DND-41 (cell line): ENCODE measurements at places on chromosomes 13 and 19.
A peak's percentile ranks its signal among the peaks of the same experiment; 100 is the strongest.

- DNase-seq, result no peak
Measured at GRCh38 chr13:37168151-37168550, 62.7 kb upstream of the CSNK1A1L start.

- DNase-seq, result no peak
Measured at GRCh38 chr13:42246541-42246940, 25.4 kb upstream of the AKAP11 start.

- no peak for DNase-seq
Measured at GRCh38 chr19:39795001-39795400, 16.3 kb downstream of the LEUTX start.

DNA sequence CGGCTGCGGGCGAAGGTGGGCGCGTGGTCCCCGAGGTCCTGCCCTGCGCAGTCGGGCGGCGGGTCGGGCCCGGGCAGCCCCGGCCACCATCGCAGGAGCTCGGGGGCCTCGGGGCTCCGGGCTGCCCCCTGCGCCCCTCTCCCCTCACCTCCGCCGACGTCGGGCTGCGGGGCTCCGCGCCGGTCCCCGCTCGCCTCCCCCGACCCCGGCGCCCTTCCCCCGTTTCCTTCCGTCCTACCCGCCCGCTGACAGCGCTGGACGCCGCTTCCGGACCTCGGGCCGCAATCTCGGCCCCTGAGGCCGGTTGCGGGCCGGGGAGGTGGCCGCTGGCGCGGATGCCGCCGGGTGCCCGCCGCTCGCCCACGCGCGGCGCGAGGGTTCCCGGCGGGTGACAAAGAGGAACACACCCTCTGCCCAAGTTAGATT, 720 bp downstream of the FARP1 start:
- DNase-seq, result no peak

GRCh38 chr13:68170961-68171360, 940.8 kb upstream of the PCDH9 start:
- no peak for DNase-seq

DNA sequence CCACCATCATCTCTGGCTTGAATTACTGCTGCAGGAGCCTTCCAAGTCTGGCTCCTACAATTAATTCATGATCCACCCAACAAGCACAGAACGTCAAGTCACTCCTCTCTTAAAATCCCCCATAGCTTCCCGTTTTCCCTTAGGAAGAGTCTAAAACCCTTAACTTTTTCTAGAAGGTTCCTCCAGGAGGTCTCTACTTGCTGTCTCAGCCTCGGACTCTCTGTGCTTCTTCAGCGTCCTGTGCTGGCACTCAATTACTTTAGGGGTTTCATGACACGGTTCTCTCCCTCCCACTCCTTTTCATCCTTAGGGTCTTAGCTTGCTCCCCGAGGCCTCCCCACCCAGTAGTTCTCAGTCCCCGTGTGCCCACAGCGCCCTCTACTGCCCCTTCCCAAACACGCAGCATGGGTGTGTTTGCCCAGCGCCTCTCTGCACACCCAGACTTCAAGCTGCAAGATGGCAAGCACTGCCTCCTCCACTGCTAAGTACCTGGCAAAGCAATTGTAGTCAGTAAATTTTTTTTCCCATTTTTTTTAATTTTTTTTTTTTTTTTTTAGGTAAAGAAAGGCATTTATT, 25.8 kb upstream of the MAP3K10 start:
- DNase-seq, result peak; percentile 68

DNA sequence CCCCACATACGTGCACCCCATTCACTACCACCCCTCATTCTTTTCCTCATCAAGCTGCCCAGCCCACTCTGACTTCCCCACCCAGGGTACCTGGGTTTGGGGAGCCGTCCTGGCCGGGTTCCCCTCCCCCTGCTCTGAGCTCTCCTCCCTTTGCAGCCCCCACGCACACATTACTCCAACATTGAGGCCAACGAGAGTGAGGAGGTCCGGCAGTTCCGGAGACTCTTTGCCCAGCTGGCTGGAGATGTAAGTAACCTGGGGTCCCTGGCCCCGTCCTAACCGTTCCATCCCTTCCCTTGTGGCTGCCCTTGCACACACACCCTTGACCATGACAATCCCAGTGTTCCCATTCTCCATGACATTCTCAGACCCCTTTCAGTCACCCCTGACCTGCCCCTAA, 2.6 kb downstream of the CAPNS1 start:
- no peak for DNase-seq

- DNase-seq, result no peak
Measured at GRCh38 chr13:98880677-98881076, 97.2 kb downstream of the DOCK9 start.

DNA sequence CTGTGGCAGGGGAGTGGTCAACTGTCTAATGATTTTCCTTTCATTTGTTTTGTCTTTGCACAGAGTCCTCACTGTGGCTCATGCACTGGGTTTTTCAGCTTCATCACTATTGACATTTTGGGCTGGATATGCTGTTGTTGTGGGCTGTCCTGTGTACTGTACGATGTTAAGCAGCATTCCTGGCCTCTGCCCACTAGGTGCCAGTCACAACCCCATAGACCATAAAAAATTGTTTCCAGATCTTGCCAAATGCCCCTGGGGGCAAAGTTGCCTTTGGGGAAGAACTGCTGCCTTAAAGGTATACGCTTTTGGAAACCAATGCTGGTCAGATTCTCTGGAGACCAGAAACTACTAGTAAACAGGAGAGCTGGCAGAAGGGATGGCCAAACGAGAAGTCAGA, 310.4 kb downstream of the SPRY2 start:
- DNase-seq, result no peak

DNA sequence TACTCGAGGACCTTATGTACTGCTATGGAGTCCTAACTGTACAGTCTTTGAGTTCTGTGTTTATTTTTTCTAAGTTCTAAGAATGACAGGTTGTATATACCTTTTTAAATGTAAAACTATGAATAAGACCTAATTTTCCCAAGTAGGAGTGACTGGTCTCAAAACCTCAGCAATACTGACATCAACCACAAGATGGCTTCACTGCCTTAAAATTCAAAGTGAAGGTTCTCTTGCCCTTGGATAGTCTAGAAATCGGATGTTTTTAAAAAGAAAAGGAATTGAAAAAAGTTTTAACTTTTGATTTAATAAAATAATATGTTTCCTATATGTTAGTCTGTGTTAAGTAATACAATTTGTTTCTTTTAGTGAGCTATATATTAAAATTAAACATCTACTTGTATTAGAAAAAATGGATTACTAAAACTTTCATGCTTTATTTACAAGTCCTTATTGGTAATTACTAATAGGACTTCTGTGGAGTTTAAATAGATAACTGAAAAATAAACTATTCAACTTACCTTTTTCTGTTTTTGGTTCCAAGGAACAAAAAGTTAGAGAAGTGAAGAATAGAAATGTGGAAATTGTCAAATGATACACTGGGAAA, 52.0 kb downstream of the TDRD3 start:
- peak; percentile 32 for DNase-seq

GRCh38 chr19:28018499-28018898, 1194.5 kb downstream of the UQCRFS1 start:
- DNase-seq, result no peak

DNA sequence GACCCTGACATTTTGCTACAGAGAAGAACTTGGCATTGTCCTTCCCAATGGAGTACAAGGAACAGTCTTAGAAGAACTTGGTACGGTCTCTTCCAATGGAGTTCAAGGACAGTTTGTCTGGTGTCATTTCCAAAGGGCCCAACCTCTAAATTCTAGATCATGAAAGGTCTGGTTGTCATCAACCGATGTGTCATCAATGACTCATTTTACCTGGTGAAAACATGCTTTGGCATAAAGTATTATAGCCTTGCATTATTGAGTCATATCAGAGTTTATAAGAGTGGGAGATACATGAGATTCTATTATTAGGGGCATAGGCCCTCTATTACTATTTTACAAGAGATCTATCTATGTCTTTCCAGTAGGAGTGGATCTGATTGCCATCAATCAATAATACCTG, 4.3 kb downstream of the CYP2B6 start:
- DNase-seq, result no peak

DNA sequence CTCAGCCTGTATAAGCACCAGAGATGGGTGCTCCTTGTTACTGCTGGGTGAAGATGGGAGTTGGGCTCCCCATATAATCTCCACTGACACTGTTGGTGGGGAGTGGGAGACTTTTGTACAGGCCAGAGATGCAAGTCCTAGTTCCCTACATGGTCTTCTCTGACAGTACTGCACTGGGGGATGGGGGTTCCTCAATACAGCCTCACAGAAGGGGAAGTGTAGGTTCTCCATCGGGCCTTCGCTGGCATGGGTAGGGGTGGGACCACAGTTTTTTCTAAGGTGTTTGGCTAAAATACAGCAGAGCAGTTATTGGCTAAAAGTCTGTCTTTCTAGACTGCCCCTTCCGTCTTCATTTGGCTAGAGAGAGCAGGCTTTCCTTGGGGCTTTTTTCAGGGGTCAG, 167.2 kb upstream of the SERP2 start:
- no peak for DNase-seq

- peak; percentile 18 for DNase-seq
Measured at GRCh38 chr13:38872693-38873092, 117.9 kb downstream of the STOML3 start.

- DNase-seq, result no peak
Measured at GRCh38 chr19:46254776-46255175, 25.2 kb downstream of the IGFL1 start.

- no peak for DNase-seq
Measured at GRCh38 chr19:5122121-5122400, 153.1 kb downstream of the KDM4B start.

DNA sequence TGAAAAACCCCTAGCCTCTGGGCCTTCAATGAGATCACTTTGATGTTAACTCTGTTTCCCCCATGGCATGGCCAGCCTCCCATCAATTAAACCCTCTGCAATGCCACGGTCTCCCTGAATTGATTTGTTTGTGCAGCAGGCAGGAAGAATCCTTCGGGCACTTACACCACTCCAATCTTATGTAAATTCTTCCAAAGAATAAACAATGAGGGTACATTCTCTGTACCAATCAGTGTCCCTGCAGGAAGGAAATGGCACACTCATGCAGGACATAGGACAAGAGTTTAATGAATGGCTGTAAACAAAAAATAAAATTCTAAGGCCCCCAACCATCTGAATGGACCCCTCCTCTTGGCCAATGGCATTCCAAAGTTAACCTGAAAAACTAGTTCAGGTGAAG, 22.2 kb downstream of the SCGB2B2 start:
- no peak for DNase-seq

GRCh38 chr13:27455331-27455855, 5.0 kb upstream of the MTIF3 start:
- DNase-seq, result peak; percentile 67

GRCh38 chr19:947707-948539, 22.1 kb downstream of the ARID3A start:
- DNase-seq, result no peak

- no peak for DNase-seq
Measured at GRCh38 chr19:4267901-4268815, 10.9 kb upstream of the SHD start.

DNA sequence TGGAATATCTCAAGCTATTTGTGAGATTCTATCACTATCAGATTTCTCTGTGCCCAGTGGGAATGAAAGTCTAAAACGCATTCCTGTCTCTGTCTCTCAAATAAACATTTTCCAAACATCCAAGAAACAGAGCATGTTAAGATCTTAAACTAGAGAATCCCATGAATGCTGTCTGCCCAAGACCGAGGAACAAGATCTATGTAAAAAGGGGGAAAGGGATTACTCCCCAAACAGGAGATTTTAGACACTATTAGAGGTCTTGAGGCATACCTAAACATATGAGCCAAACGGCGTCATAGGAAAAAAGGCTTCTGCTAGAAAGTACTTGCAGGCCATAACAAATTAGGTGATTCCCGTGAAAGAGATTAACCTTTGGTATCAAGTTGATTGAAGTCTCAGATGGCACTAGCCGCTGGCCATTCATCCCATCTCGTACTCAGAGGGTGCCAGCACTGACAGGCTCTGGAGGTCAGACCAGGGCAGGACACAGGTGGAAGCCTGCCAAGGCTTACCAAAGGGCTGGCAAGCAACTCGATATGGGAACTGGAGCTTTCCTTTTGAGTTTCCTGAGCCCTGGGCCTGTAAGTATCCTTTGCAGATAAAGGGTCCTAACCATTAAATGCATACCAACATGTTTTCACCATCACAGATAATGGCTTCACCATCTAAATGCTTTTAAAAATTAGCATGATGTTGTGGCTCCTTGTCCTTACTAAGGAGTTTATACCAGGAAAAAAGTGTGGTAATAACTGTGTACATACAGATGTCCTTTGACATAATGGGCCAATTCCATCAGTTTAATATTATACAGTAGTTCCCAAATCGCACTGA, 225.2 kb downstream of the FOXO1 start:
- DNase-seq, result no peak

GRCh38 chr19:45542234-45542668, 35.0 kb downstream of the VASP start:
- no peak for DNase-seq

DNA sequence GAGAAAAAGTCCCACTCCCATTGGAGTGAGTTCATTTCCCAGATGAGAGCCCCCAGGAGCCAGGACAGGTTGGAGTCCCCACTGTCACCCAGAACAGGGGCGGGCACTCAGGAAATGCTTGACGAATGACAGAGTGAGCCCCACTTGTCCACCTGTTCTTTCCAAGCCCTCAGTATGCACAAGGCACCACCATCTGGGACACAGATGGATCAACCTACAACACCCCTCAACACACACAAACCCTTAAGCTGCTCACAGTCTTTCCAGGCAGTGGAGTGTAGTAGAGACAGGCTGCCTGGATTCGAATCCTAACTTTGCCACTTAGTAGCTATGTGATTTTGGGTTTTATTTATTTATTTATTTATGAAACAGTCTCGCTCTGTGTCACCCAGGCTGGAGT, 8.0 kb downstream of the ARHGEF1 start:
- no peak for DNase-seq

DNA sequence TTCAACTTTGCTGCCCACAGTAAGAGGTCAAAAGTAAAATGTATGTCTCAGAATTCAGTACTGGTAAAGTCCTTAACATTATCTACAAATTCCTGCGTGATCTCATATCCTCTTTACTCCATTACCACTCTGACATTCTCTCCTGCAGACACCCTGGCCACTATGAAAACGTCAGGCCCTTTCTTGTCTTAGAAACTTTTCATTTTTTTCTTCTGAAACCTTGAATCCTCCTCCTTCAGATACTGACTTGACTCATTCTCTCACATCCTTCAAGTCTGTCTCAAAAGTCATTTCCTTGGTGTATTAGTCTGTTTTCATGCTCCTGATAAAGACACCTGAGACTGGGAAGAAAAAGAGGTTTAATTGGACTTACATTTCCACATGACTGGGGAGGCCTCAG, 262.3 kb downstream of the POU4F1 start:
- DNase-seq, result no peak

DNA sequence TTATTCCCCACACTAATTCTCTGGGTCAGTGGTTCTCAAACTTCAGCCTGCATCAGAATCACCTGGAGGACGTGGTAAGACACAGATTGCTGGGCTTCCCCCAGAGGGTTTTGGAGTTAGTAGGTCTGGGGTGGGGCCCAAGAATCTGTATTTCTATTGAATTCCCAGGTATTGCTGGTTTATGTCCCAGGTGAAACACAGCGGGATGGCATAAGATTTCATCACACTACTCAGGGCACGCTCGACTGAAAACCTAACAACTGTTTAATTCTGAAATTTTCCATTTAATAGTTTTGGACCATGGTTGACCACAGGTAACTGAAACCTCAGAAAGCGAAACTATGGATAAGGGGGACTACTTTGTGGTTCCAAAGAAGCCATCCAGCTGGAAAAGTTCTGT, 6.5 kb downstream of the MLNR start:
- DNase-seq, result no peak
